ENCODE measurements at places on chromosomes 6 and 20.

DNA sequence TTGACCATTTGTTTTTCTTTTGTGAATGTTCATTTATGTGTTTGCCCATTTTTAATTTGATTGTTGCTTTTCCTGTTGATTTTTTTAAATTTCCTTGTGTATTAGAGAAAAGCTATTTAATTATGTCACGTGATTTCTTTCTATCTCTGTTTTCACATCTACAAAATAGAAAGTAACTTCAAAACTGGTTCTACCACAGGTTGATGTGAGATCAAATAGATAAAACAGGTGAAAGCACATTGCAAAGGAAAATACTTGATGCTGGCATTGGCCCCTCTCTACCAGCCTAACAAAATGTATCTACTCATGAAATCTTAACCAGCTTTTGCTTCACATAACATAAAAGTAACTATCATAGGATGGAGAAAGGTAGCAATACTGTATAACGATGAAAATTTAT, 129.2 kb downstream of the TMEM242 start:
- no peak for DNase-seq

DNA sequence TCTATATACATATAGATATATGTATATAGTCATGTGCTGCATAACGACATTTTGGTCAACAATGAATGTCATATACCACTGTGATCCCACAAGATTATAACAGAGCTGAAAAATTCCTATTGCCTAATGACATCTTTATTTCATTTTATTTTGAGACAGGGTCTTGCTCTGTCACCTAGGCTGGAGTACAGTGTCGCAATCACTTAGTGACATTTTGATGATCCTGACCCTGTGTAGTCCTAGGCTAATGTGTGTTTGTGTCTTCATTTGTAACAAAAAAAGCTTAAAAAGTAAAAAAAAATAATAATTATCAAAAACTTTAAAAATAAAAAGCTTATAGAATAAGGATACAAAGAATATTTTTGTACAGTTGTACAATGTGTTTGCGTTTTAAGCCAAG, 4.0 kb upstream of the FAM8A1 start:
- DNase-seq = no peak

GRCh38 chr20:46809706-46810360, 84.8 kb upstream of the EYA2 start:
- no peak for DNase-seq

- no peak for DNase-seq
Observed at GRCh38 chr20:44031781-44032582, 117.3 kb downstream of the TOX2 start.

DNA sequence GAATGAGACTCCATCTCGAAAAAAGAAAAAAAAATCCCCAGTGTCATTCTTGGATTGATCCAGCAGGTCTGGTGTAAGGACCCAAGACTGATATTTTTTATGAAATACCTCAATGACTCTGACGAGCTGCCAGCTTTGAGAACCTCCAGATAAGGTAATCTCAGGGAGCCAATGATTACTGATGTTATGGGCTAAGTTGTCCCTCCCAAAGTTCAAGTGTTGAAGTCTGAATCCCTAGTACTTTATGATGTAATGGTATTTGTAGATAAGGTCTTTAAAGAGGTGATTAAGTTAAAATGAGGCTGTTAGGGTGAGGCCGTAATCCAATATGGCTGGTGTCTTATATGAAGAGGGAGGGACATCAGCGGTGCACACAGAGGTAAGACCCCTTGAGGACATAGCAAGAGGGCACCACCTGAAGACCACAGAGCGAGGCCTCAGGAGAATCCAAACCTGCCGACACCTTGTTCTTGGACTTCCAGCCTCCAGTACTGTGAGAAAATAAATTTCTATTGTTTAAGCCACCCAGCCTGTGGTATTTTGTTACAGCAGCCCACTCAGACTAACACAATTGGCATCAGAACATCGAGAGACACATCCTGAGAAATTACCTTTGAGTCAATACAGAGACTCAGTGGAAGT, 19.7 kb upstream of the DDO start:
- no peak for DNase-seq

DNA sequence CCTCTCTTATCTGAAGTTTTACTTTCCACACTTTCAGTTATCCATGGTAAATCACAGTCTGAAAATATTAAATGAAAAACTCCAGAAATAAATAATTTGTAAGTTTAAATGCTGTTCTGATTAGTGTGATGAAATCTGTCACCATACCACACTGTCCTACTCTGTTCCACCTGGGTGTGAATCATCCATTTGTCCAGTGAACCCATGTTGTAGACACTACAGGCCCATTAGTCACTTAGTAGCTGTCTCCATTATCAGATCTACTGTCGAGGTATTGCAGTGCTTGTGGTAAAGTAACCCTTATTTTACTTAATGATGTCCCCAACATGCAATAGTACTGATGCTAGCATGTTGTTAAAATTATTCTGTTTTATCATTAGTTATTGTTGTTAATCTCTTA, 29.2 kb upstream of the MMS22L start:
- no peak for DNase-seq

DNA sequence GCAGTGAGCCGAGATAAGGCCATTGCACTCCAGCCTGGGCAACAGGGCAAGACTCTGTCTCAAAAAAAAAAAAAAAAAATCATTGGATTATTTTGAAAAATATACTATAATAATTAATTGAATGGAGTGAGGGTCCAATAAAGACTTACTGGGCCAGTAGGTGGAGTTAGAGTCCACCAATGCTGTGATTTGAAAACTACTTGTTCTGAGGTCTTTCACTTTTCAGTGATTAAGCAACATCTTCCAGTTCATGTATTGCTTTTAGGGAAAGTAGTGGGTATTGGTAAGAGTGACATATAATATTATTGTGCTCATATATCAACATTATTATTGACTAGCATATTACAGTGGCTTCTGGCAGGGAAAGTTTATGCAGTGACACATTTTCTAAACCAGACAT, 530.3 kb downstream of the KHDRBS2 start:
- no peak for DNase-seq

- no peak for DNase-seq
Observed at GRCh38 chr20:33018169-33018931, 10.8 kb downstream of the BPIFB2 start.

DNA sequence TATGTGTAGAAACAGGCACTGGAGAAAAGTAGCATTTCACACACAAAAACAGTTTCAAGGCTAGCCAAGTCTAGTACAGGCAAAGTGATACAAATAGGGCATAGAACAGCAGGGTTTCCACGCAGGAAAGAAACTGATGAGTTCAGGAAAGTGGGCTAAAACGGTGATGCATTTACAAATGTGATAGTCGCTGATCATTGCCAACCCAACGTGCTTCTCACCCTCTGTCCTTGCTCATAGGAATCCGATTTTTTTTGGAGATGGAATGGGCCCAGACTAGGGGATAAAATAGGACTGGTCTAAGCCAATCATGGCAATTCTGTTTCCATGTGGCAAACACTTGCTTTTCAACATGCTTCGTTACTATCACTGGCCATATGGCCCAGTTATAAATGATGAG, 536.6 kb downstream of the PRKN start:
- no peak for DNase-seq

- no peak for DNase-seq
Observed at GRCh38 chr6:144493035-144493910, 208.1 kb downstream of the UTRN start.

- no peak for DNase-seq
Observed at GRCh38 chr6:8277769-8278168, 157.6 kb downstream of the SLC35B3 start.

- no peak for DNase-seq
Observed at GRCh38 chr6:83463886-83464285, 33.0 kb upstream of the ME1 start.

GRCh38 chr20:34941226-34941625, 14.4 kb downstream of the GSS start:
- no peak for DNase-seq

GRCh38 chr6:161270116-161270515, 3.7 kb downstream of the AGPAT4 start:
- no peak for DNase-seq

DNA sequence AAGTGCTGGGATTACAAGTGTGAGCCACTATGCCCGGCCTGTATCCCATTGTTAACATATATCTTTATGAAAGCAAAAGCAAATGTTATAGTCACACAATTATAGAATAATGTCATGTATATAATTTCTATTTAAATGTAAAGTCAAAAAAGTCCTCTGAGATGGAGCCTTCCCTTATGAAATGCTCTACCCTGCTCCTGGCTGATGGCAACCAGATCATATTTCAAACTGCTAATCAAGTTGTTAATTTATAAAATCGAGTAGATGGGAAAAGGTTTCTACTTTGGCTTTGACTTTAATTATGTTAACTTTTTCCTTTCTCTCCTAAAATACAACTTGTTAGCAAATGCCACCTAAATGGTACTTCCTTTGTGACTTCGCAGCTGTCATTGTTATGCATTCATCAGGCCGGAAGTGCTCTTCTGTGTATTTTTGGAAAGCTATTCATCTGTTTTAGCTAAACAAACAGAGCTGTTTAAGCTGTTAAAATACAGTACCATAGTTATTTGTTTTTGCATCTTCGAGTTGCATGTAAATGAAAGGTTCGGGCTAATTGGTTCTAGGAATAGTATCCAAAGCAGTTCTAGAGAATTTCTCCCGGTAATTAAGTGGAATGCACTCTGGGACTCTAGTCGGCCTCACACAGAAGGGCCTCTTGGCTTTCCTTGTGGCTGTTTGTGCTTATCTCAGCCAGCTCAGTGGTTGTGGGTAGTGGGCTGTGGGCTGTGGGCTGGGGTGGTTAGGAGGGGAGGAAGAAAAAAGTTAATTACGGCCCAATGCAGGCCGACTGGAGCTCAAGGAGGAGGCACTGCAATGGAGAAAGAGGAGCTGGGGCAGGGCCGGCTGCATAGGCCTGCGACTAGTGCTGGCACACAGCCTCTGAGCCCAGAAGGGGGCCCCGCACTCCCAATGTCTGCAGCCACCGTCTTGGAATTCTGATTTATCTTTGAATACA, 34.8 kb downstream of the SLC35D3 start:
- DNase-seq = no peak

GRCh38 chr6:161355696-161356095, 81.8 kb upstream of the AGPAT4 start:
- DNase-seq = no peak

DNA sequence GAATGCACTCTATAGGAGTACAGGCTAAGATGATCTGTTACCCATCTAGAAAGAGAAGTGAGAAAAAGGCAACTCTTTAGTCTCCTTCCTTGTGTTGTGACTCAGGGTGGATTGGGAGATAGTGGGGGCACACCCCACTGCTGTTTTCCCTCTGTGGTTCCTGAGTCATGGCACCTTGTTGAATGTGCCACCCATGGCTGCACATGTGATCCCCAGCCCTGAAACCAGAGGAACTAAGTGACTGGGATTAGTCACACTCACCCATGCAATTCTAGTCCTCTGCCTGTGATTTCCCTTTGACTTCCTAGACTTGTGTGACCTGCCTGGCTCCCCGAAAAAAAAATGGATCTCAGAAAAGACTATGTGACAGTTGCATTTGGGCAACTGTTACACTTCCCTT, 48.6 kb upstream of the HTR1B start:
- DNase-seq = no peak

DNA sequence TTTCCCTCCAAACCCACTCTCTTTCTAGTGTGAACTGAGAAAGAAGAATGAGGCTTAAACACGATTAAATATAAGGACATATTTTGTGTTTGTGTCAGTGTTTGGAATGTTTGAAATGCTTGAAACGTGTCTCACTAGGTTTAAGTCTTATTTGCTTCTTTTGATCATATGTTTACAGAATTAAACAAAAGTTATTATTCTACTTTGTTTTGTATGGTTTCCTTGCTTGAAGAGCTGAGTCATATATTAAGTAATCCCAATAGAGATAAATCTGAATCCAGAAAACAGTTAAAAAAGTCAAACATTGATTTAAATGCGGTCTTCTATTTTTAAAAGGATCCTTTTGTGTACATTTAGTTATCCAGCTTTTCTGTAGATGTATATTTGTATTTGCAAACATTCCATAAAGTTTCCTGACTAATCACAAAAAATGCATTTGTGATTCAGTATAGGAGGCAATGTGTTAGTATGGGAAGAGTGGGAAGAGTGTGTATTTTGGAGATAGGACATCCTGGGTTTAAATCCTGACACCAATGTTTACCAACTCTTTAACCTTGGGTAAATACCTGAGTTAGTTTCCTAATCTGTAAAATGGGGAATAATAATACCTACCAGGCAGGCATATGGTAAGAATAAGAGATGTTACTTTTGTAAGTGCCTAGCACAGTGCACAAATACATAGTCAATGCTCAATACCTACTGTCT, 72.9 kb downstream of the TSBP1 start:
- no peak for DNase-seq

- DNase-seq = no peak
Observed at GRCh38 chr6:30067460-30068139, 602 bp downstream of the PPP1R11 start.

DNA sequence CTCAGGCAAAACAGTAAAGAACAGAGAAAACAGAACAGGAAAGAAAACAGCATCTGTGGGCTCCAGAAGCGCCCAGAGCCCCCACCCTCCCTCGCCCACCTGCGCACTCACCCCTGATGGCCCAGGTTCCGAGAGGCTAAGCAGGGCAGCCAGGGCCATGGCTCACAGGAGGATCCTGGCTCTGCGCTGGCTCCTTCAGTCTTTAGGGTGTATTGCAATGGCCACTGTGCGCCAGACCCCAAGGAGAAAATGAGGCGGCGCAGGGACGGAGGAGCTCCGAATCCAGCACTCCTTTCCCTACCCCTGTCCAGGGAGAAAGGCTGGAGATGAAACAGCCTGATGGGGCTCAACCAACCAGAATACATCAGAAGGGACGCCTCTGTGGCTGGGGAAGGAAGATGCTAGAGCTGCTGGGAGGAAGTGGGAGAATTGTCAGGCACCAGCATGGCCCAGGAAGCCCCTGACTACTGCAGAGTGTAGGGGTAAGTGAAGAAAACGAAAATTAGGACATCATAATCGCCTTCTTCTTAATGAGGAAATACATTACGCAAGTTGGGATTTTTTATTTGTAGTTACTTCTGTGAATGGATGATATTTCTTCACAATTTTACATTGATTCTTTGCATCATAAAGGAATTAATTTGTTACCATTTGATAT, 49.0 kb downstream of the COL11A2 start:
- no peak for DNase-seq

DNA sequence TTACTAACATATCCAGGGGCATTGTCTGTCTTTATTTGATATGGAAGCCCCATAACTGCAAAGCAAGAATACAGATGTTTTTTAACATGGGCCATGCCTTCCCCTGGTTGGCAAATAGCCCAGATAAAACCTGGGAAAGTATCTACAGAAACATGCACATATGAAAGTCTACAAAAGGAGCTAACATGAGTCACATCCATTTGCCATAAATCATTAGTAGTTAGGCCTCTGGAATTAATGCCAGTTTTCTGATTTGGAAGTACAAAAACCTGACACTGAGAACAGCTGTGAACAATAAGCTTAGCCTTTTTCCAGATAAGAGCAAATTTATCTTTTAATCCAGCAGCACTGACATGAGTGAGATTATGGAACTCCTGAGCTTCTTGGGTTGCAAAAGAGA, 418.0 kb upstream of the IMPG1 start:
- no peak for DNase-seq

Measured in tibial nerve (tissue), 4 donors.